ENCODE measurements at places on chromosomes 7 and 10.

- no peak for DNase-seq
These were observed 96.5 kb downstream of the BTRC start for GRCh38 chr10:101450277-101451080.

GRCh38 chr10:114017873-114018272 lies 25.8 kb upstream of the ADRB1 start:
- no peak for DNase-seq

DNA sequence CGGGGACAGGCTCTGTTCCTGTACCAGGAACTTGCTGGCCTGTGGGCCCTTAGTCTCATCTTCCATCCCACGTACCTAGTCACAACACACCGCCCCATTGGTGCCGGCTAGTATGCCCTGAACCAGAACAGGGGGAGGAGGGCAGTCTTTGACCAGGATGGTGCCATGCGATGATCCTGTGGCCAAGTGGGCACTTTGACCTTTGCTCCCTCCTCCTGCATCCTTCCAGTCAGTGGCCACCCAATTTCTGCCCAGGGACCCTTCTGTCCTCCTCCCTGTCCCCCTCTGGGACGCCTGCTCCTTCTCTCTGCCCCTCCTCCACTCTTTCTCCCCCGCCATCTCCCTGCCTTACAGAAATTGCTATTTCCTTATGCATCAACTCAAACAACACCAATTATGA lies 126.3 kb upstream of the CHST15 start:
- DNase-seq, result no peak

DNA sequence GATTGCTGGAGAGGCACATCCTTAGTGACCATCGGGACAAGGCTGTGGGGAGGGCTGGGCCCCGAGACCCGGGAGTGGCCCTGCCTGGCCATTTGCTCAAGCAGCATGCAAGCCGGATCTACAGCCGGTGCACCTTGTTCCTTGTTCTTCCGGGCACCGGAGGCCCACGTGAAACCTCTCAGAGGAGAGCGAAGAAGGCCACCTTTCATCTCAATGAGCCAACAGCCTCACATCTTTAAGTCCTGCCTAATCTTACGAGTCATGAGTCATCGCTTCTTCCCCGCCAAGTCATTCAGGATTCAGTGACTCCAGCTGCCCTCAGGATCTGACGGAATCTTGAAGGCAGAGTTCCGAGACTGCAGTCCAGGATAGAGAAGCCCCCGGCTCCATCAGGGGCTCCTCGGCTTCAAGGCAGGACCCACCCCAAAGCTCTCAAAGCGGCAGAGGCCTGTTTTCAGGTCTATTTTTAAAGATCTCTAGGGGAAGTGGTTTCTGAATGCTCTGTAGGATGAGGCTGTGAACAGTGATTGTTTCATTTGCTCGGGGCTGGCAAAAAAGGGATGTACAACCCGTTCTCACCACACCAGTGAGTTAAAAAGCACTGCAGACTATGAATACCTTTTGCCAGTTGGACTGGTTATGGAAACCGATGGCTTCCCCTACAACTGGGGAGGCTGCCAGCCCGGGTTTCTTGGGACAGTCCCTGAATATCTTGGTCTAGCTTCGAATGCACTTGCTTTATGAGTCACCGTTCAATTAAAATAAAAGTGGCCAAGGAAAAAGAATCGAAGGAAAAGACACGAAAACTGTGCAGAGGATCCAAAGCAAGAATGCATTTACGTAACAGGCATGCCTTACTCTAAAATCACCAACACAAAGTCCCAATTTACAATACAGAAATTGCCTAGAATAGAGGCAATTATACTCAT lies 57.2 kb upstream of the ECHDC3 start:
- peak; percentile 34 for DNase-seq

DNA sequence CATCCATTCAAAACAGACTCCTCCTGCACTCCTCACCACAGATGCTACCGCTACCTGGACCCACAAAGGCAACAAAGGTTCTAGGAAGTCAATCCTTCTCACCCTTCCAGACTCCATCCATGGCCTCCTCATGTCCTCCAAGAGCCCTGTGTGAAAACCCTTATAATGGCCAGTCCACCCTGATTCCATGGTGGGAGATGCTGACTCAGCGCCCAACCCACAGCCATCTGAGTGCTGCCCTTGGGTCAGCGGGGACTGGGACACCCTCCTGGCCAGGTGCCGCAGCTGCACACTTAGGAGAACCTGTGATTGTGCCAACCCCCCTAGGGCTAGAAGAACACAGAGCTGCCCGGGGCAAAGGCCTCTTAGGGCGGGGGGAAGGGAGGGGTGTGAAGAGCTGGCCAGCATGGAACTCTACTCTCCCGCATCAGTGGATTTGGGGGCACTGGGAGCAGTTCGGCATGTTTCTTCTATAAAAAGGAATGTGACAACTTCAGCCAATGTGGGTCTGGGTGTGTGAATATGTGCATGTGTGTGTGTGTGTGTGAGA lies 25.4 kb downstream of the TMEM273 start:
- no peak for DNase-seq

DNA sequence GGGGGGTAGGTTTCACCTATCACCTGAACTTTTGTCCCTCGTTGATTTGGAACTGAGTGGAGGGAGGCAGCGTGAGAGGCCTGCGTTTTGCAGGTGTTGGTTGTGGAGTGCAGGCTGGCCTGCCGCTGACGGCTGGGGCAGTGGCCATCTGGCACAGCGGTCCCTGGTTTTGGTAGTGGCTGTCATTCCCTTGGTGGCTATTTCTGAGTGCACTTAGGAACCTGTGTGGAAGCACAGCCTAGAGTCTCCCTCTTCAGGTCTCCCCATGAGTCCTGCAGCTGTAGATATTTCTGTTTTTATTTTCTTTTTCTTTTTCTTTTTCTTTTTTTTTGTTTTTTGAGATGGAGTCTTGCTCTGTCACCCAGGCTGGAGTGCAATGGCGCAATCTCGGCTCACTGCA lies 129.2 kb downstream of the CUL2 start:
- no peak for DNase-seq

DNA sequence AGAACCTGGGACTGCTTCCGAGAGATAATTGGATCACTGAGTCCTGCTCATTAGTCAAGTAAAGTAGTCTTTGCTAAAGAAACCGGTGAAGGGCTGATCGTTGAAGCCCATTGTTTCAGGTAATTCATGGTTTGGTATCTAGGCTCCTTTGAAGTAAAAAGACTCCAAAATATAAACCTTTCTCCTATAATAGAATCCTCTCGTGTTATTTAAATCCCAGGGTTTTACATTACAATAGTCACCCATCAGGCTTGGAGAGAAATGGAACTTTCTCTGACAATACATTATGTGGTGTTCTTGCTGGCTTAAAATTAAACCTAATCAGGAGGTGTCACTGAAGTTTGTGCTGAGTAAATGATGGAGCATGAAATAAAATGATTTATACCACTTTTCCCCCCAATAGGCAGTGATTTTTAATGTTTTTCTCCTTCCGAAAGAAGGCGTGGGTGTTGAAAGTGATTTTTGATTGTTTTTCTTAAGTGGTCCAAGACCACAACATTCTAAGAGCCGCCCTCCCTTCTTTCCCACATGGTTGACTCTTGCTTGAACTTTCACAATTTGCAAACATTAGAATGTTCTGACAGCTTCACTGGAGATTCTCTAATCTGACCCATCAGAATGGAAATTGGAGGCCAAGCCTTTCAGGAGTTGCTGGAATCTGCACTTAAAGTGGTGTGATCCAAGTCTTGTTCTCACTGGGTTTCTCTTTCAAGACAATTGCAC lies 44.2 kb downstream of the LRMDA start:
- DNase-seq, result no peak

DNA sequence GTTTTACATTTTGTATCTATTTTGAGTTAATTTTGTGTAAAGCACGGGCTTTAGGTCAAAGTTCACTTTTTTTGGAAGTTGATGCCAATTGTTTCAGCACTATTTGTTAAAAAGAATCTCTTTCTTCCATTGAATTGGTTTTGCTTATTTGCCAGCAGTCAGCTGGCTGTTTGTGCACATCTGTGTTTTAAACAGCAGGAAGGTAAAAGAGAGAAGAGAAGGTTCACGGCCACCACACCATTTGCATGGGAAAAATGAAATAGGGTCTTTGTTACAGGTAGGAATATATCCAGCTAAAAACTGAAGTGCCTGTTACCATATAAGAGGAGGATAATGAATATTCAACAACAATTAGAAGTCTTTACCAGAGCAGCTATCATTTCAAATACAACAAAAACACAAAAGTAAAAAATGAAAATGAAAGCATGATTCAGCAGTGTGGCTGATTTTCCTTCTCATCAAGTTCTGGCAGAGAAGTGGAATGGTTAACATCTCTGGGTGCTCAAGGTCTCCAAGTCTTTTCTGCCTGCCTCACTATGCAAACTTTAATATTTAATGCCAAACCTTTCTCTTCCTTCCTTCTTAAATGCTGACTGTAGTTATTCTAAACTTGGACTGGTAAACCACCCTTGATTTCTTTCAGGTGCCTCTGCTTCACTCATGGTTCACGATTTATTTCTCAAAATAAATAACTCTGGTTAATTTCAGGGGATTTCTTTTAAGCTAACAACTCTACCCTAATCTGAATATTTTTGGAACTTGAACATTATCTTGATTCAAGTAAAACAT lies 841.5 kb downstream of the GRM8 start:
- DNase-seq, result no peak

- DNase-seq, result no peak
These were observed 97.2 kb downstream of the SLC25A13 start for GRCh38 chr7:96224685-96225084.

DNA sequence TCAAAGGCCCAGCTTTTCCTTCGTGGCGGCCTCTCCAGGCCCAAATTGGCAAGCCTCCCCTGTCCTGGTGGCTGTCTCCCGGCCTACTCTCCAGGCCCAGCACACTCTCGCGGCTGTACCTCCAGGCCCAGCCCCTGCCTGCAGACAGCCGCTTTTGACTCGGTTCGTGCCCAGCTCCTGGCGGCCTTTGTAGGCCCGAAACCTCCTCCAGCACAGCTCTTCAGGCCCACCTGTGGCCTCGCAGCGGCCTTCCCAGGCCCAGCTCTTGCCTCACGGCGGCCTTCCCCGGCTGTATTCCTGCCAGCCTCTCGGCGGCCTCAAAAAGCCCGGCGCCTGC lies 18.2 kb upstream of the TMEM248 start:
- no peak for DNase-seq

DNA sequence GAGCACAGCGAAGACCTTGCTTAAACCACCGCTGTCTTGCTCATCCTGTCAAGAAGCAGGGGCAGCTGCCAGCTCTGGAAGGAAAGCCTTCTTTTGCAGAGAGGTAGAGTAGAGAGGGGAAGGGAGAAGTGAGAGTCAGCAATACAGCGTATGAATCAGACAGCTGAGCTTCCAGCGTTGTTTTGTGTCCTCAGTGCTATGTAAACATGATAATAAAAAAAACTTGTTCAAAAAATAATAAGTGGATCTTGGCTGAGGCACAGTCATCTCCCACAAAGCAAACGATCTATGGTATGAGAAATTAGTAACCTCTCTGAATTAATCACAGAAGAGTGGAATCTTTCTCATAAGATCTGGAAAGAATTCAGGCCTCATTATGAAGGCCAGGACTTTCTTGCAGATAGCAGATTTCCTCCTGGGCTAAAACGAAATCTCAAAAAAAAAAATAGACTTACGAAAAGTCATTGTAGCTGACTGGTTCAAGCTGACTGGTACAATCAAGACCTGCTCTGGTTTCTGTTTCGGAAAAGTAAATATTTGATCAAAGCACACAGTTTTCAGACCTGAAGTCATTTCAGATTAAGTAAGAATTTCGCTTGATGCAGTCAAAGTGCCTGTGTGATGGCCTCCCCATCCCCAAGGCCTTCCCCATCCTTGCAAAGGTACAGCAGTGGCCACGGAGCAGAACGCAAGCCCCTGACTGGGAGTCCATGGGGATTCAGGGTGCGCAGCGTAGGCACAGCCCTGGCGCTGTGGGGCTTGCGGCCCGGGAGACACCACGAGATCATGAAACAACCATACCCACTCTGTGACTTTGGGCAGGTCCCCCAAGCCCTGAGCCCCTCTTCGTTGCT lies 29.4 kb downstream of the CHST15 start:
- no peak for DNase-seq

- no peak for DNase-seq
These were observed 35.9 kb upstream of the SEMA3A start for GRCh38 chr7:84230491-84230890.

DNA sequence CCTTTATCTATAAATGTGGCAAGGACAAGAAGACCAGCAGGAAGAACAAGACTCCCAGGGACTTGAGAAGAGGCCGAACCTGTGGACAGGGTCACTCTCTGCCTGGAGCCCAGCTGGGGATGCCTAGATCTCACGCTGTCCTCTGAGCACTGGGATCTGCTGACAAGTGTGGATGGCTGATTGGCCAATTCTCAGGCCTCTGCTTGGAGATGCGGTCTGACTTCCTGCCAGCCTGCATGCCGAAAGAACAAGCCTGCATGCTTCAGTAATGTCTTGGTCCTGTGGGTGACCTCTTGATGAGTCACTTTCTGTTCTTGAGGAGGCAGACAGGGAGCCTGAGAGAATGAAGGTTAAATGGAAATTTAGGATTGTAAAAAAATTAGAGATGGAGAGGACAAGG lies 84.7 kb downstream of the TMEM178B start:
- no peak for DNase-seq

GRCh38 chr7:47947355-47947749 lies 914 bp downstream of the PKD1L1 start:
- no peak for DNase-seq

GRCh38 chr7:47478017-47478344 lies 103.9 kb downstream of the TNS3 start:
- DNase-seq, result no peak

- no peak for DNase-seq
These were observed 431 bp downstream of the ZYX start for GRCh38 chr7:143381427-143382125.

DNA sequence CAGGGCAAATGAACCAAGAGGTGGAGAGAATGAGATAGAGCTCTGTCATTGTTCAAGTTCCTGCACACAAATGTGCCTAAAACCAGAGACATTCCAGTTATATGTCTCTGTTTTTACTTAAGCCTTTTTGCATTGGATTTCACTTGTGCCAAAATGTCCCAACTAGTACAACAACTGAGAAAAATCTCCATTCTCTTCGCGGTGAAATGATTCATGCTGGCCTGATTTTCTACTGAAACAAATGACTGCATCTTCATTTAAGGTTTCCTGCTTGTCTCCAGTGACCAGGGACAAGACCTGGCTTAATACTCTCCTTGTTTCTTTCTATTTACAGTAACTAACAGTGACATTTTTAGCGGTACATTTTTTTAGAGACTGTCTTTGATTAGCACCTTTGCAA lies 714.9 kb downstream of the KCNMA1 start:
- DNase-seq, result no peak

DNA sequence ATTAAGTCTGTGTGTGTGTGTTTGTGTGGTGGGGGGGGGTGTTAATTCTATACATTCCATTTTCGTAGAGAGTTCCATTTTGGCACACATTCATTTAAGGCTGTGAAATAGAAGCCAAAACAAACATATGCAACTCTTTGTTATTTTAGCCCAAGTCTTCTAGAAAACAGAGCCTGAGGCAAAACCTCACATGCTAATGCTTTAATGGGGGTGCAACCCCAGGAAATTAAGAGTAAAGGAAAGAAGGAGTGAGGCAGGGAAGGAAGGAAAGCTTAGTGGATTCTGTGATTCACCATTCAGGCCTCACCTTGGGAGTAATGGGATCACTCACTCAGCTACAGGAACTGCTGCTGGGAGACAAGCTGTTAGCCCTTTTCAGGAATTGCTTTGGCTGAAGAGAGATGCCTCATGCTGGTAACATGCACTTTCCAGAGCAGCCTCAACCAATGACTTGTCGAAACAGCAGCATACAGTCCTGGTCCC lies 73.0 kb upstream of the CTTNBP2 start:
- DNase-seq, result no peak

GRCh38 chr7:9200626-9201025 lies 767.2 kb downstream of the NXPH1 start:
- DNase-seq, result no peak

GRCh38 chr10:102776779-102777456 lies 33.2 kb downstream of the WBP1L start:
- no peak for DNase-seq

GRCh38 chr10:116879817-116880216 lies 30.5 kb downstream of the ENO4 start:
- no peak for DNase-seq

All from stimulated activated CD4-positive, alpha-beta T cell treated with anti-CD3 and anti-CD28 coated beads, Interleukin-1b, Interleukin-23, amount 100 ng/mL, for 4 hours (primary cell).